AG04449 (cell line): ENCODE measurements at places on chromosomes 13 and 19.

- DNase-seq, result no peak
Observed at GRCh38 chr13:93752541-93752940, 525.9 kb downstream of the GPC6 start.

DNA sequence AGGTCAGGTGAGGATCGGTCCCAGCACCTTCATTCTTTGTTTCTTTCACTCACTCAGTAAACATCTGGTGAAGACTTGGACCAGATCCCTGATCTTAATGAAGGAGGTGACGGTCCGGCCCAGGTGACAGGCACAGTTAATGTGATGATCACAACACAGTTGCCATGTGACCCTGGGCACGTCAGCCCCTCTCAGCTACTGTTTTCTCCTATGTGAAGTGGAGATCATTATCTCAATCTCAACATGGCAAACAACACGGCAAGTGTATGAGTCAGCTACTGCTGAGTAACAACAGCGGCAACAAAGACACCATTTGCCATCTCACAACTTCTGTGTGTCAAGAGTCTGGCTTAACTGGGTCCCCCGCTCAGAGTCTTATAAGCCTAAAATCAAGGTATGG, 74.6 kb downstream of the GNG7 start:
- DNase-seq, result no peak

DNA sequence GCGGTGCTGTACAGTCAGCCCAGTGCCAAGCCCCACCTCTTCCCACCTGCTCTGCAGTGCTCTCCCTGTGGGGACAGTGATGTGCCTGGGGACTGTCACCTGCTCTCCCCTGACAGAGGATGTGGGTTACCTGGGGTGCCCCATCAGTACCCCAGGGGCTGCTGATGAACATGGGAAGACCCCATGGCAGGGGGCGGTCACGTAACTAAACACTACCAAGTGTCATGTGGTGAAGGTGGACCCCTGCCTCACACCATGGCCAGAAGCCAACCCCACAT, 12.7 kb downstream of the KDM4B start:
- DNase-seq, result no peak

DNA sequence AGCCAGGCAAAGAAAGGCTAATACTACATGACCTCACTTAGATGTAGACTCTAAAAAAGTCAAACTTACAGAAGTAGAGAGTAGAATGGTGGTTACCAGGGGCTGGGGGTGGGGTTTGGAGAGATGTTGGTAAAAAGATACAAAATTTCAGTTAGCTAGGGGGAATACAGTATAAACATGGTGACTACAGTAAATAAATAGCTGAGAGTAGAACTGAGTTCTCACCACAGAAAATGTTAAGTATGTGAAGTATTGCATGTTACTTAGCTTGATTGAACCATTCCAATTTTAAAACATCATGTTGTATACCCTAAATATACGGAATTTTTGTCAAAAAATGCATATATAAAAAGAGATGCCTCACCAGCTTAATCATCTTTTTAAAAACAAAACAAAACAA, 67.5 kb upstream of the DOCK9 start:
- DNase-seq, result peak; percentile 53

DNA sequence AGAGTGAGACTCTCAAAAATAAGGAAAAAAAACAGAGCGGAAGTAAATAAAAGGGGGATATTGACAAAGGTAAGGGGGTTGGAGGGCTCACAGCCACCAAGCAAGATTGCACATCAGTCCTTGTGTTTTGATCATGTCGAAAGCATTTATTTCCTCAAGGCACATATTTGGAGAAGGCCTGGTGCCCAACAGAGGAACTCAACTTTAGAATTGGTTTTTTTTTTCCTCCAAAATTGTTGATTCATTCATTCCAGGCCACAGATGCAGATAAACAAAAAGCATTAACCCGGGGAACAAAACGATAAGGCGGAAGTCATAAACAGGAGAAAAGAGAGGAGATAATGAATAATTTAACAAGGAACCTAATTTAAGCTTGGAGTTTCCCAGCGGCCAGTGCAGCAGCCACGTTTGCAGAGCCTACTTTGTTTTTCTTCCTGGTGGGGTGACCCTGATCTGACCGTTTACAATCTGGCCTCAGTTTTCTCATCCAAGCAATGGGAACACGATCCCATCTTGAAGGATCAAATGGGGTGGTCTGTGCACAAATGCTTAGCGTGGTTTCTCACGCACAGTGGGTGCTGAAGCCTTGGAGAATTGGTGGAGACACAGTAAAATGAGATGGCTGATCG, 2.1 kb upstream of the PTPRS start:
- no peak for DNase-seq

- DNase-seq, result no peak
Observed at GRCh38 chr13:101941095-101941783, 460.6 kb downstream of the FGF14 start.
